ENCODE measurements at places on chromosomes 11 and 22.

DNA sequence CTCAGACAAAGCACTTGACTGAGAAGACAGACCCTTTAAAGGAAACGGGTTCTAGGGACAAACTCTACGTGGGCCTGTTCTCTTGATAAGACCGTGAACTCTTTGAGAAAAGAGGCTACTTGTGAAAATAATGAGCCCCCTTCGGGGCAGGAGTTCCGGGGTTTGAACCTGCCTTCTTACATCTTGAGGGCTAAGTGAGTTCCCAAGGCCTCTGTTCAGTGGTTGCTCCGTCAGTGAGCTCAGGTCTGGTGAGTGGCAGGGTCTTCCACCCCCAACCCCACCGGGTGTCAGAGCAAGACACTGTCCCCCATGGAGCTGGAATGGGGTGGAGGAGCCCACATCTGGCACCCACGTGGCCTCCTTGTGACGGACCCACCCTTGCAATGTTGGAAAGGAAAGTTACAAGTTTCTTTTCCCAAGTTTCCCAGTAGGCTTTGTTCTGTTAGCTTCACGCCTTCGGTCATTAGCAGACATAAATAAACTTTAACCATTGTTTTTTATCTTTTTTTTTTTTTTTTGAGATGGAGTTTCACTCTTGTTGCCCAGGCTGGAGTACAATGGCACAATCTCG lies 6.3 kb upstream of the SAMM50 start:
- no peak for DNase-seq

DNA sequence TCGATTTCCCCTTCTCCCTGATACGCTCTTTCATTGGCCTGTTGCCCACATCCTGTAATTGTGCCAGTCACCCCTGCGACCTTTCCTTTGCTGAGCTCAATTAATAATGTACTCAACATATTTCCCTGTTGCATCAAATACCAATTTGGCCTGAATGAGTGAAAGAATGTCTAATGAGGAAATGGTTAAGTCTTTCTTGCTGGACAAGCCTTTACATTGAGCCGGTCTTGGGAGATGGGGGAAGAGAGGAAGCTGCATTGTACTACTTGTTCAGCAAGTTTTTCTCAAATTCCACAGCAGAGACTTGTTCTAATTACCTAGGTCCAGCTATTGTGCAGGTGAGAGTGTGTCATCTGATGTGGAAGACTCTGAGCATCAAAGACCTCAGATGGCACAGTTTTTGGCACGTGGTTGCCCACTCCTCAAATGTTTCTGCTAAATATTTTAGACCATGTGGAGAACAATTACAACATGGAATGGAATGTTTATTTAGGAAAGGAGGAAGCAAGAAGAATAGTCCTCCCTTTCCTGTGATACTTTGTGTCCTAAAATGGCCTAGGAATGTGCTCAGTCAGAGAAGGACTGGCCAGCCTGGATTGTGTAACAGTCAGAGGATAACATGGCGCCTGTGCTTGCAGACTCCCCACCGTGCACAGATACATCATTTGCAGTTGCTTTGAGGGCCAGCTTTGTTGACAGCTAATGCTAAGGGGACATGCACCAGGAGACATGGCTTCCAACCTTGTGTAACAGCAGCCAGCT lies 129.5 kb upstream of the E2F8 start:
- no peak for DNase-seq

DNA sequence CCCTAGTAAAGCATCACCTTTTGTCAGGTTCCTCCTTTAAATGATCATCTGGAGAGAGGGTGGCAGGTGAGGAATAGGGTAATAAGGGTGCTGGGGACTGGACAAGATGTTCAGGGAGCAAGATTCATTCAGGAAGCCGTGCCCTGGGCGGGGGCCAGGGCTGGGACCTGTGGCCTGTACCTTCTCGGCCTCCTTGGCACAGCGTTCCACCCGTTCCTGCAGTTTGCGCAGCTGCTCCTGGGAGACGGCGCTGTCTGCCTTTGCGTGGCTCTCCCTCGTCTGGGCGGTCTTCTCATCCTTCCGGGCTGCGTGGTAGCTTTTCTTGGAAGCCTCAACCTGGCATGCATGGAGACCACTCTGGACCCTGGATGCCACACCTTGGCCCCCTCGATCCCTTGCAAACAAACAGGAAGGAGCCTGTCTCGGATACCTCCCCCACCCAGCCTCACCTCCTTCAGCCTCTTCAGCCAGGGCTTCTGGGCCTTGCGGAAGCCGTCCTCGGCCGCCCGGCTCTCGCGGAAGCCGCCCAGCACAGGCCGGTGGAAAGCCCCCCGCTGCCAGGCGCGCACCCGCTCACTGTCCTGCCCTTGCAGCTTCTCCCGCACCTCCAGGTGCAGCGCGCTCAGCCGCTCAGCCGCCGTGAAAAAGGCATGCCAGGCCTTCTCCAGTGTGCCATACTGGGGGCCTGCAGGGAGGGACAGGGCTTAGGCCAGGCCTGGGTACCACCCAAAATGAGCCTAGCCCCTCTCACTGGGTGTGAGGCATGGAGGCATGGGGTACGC lies 3.5 kb upstream of the ARFGAP2 start:
- DNase-seq, result no peak

- DNase-seq, result peak; percentile 70
These were observed 20.6 kb downstream of the APOBEC3H start for GRCh38 chr22:39117585-39118191.

DNA sequence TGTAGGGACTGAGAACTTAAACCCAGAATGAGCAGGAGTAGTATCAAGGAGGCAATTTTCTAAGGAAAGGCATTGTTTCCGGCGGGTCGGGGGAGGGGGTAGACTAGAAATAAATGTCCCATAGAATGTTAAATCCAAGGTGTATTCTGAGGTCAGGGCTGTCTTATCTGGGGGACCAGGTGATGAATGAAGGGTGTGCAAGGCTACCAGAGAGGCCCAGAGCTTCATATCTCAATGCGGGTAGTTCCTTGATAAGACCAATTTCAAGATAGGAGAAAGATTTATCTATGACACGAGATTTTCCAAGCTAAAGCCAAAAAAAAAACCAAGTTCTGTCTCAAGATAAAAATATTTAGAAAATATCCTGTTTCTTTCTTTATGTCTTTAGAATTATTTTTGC lies 8.3 kb upstream of the RCE1 start:
- no peak for DNase-seq

DNA sequence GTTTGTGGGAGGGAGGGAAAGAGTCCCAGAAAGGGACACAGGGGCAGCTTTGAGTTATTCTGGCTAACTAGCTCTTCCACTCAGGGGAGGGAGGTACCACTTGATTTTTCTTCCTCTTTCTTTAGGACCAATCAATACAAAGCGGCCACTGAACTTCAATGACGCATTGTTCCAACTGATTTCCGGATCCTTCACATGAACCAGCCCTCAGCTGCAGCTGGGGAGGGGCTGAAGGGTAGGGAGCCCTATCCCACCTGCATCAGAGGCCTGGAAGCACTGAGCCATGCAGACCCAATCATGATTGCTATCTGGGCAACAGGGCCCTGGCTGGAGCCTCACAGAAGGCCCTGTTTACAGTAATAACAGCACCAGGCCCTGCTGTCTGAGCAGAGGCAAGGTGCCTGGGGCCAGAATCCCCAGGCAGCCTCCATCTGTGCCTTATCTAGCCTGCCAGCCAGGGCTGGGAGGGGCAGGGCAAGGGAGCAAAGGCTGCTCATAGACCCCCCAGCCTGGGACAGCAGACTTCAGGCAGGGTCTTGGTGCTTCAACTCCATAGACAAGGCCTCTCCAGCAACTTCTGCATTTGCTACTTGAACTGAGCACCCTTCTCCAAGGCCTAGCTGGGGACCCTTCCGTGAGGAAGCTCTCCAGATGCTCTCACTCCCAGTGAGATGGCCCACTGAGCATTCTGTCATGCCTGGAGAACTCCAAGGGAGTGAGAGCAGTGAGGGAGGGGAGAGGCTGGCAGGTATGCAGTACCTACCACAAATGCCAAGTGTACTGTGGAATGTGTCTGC lies 22.5 kb downstream of the CLPB start:
- DNase-seq, result no peak

GRCh38 chr11:15525582-15525981 lies 410.9 kb downstream of the INSC start:
- no peak for DNase-seq

- no peak for DNase-seq
These were observed 51.0 kb downstream of the SYTL2 start for GRCh38 chr11:85759915-85760314.

DNA sequence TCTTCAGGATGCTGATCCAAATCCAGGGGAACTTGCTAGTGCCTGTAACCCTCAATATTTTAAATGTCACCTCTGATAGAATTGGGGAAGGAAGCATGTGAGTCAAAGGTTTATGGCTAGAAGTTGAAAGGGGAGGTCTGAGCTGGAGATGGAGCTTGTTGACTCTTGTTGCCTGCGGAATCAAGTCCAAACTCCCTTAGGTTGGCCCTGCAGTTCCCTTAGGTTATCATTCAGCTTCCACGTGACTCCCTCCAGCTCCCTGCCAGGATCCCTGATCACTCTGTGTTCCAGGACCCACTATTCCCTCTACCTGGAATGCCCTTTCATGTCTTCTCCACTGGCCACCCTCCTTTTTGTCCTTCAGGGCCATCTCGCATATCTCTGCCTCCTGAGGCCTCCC lies 26.2 kb upstream of the LIPT2 start:
- no peak for DNase-seq

GRCh38 chr11:65862191-65862735 lies 2.0 kb downstream of the MUS81 start:
- no peak for DNase-seq

GRCh38 chr11:106988151-106989077 lies 29.9 kb downstream of the GUCY1A2 start:
- DNase-seq, result no peak

- DNase-seq, result no peak
These were observed 24.4 kb upstream of the SIK2 start for GRCh38 chr11:111577821-111578220.

DNA sequence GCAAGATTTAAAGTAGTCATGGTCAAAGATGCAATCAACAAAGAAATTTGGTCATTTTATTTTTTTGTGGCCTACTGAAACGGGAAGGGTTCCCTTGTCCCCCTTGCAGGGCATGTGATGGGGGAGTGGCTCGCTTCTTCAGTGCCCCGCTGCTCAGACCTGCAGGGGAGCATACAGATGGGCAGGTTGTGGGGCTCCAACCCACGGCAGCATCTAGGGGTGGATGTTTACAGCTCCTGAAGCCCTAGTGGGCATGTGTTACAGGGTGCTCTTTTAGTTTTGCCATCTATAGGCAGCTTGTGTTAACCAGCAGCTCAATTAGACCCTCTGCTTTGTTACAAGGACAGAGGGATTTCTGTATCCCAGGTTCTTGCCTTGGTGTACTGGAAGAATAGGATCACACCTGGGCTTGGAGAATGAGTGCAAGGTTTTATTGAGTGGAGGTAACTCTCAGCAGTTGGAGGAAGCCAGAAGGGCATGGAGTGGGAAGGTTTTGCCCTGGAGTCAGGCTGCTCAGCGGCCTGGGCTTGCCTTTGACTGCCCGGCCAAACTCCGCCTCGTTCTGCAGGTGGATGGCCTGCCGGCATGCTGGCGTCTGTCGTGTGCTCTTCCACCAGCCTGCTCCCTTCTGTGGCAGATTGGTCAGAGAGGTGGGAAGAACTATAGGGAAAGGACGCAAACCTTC lies 9.4 kb downstream of the GSTP1 start:
- DNase-seq, result no peak

- DNase-seq, result no peak
These were observed 71.9 kb upstream of the PPARA start for GRCh38 chr22:46078241-46079092.

DNA sequence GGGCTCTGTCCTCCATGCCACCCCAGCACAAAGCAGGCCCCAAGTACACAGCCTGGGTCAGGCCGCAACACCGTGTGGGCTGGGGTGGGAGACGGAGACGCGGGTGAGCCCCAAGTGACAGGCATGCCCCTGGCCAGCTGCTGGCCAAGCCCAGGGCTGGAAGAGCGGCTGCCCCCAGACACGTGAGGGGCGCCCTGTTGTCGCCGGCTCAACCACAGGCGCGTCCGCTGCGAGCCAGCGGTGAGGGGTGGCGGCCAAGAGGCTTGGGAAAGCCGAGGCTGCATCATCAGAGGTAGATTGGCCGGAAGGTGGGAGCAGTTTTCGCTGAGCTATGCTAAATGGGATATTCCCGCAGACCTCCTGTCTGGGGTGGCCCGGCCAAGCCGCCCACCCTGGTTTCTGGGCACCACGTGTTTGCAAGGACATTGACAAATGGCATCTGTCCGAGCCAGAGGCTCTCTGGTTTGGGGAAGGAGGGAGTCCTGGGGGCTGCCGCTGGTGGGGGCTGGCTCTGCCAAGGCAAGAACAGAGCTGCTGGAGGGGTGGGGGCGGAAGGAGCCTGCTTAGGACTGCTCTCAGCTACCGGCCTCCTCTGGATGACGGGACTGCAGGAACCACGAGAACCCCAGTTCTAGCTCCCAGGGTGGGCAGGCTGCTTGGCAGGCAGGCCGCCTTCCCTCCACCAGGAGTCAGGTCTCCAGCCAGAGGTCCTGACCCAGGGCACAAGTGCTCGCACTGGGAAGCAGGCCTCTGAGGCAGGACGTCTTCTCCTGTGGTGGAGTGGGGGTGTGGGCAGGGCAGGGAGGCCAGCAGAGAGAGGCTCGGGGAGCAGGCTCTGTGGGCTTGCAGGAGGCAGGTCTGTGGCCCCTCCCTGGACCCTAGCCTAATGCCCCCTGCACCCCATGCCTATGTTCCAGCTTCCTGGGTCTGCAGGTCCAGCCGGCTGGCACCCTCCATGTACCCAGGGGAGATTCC lies 552 bp downstream of the PRR33 start:
- DNase-seq, result no peak

DNA sequence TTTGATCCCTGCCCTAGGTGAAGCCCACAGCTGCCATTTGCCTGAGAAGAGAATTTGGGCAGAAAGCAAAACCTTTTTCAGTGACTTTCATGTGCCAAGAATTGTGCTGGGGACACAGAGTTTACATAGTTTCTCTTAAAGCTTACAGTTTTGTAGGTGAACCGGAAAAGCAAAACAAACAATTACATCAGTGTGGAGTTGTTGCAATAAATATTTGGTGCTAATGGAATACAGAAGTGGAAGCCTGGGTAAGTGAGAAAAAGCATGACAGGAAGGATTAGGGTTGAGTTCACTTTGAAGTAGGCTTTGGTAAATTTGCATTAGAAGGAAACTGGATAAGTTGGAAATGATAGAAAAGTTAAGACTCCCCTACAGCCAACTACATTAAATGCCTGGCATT lies 82.7 kb downstream of the RASSF10 start:
- DNase-seq, result no peak

DNA sequence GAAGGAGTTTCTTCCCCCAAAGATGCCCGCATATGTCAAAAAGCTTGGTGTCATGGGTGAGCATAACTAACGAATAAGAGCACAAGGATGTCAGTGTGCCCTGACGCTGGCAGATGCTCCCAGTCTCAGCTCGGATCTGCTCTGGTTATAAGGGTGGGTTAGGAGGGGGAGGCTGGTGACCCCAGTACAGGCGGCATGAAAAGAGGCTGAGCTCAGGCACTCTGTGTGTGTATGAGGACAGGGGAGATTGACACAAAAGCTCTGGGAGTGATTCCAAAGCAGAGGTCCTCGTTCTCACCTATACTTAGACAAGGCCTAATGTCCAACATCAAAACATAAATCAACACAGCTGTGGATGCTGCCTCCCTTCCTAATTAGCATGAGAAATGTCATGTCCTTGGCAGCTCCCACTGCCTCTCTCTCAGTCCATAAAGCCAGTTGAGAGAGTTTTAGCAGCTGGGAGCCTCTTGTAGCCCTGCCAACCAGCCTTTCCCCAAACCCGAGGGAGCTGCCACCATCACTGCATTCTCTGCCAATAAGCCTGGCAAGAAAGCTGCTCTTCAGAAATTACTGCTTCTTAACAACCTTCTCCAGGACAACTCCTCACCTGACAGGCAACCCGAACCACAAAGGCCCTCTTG lies 59.8 kb downstream of the SC5D start:
- DNase-seq, result no peak

Measured in HuH-7 (cell line).